ENCODE measurements at places on chromosomes 6 and 20.

- DNase-seq = no peak
Measured at GRCh38 chr6:163444077-163444476, 29.6 kb downstream of the QKI start.

DNA sequence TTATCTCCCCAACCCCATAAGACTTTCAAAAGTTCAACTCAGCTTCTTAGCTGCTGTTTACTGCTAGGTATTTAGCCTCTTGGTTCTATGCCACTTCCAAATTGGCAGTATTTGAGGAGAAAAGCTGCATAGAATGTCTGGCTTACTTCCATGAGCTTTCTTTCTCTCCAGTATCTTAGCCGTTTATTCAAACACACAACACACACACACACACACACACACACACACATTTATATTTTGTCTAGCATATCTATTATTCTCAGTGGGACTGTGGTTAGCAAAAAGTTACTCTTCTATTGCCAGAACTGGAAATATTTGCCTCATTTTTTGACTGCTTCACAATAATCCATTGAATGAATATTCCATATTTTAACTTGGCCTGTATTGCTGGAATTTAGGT lies 634.2 kb upstream of the IMPG1 start:
- DNase-seq = no peak

DNA sequence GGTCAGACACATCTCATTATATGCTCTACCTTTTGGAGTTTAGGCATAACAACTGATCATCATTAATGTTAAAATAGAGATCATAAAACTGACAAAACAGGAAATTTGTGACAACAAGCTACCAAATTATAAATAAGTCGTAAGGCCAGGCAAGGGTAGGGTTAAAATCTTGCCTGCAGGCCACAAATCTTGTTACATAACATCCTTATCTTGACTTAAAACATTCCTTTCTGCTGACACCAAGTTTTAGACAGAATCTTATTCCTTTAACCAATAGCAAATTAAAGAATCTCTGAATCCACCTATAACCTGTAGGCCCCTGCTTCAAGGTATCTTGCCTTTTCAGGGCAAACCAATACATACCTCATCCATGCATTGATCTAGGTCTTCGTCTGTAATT lies 32.5 kb upstream of the NKAIN2 start:
- DNase-seq = no peak

- DNase-seq = no peak
Measured at GRCh38 chr6:15536198-15536955, 126.5 kb downstream of the DTNBP1 start.

DNA sequence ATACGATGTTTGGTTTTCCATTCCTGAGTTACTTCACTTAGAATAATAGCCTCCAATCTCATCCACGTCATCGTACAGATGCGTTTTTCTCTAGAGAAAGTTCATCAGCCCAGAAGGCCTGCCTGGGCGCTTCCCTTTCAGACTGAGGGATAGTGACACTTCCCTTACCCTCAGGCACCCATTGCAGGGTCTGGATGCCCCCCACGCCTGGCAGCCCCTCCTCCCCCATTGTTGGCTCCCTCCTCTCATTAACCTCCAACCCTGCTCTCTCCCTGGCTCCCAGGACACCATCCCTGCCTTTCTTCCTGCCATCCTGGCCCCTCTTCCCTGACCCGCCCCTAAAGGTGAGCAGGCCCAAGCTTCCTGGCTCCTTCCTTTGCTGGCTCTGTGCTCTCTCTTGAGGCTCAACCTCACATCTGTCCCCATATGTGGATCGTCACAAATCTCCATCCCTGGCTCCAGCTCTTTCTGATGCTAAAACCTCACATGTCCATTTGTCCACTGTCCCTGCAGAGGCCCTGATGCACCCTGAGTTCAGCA lies 145.2 kb downstream of the SYCP2 start:
- DNase-seq = no peak

DNA sequence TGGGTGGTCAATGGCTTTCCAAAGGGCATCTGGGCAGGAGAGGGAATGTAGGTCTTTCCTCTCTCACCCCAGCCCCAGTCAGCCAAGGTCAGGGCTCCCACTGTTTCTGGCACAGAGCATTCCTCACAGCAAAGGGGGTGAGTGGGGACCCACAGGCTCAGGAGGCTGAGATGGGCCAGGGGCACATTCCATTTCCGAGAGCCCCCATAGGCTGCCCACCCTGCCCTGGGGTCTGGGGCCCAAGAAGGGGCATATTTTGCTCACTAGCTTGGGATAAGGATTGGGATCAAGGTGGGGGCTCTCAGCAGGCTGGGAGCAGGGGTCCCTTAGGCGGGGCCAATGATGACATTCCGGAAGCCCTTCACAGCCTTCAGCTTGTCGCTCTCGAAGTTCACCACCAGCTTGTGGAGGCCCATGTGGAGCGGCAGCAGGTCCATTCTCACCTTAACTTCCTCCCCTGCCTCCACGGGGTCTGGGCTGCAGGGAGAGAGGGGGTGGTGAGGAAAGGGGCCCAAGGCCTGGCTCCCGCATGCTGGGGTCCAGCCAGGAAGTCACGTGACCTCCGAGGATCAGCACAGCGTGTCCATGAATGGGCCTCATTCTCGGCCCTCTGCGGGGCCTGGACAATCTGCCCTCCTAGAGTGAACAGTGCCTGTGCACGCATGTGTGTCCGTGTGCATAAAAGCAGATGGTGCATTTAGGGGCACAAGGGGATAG lies 35.0 kb downstream of the TGM2 start:
- DNase-seq = no peak

GRCh38 chr6:120852293-120852849 lies 481.9 kb downstream of the TBC1D32 start:
- DNase-seq = no peak

GRCh38 chr20:34938466-34939163 lies 17.0 kb downstream of the GSS start:
- no peak for DNase-seq

DNA sequence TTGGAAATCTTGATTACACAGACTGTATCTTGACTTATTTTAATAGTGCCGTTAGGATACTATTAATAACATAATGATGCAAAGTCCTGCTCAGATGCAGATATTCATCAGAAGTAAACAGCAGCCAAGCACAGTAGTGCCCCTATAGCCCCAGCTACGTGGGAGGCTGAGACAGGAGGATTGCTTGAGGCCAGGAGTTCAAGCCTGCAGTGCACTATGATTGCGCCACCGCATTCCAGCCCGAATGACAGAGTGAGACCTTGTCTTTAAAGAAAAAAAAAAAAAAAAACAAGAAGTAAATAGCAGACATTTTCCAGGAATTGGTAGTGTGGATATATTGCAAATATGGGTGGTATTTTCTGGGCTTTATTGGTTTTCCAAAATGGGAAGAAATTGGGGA lies 61.8 kb downstream of the TULP4 start:
- no peak for DNase-seq

DNA sequence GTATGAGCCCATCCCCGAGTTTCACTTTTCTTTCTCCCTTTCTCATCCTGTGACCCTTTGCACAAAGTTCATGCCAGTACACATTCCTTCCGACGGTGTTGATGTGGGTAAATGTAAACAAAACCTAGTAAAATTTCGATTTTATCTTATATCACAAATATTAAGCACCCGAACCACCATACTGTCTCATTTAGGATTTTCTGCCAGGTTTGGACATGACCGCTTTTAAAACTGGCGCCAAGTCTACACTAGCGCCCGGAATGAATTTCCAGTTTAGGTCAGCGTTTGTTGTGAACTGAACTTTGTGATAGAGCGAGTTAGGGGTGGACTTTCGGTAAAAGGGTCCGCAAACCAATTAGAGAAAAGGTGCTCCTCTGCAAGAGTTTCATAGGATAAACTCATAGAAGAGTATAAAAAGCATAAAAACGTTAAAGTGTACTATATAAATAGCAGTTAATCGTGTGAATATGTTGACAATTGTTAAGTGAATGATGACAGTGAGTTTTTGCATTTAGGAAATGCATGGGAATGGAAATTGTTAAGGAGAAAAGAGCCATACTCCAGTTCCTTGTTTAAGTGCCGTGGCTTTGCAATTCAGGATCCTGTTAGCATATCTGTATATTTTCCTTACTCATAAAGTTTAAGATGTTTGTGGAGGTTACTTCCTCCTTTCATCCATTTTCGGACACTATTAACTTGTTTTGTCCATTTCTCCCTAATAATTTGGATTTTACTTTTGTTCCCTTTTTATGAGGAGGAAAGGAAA lies 937 bp downstream of the AKAP7 start:
- no peak for DNase-seq

- no peak for DNase-seq
Measured at GRCh38 chr20:57439432-57439831, 48.2 kb downstream of the RBM38 start.

DNA sequence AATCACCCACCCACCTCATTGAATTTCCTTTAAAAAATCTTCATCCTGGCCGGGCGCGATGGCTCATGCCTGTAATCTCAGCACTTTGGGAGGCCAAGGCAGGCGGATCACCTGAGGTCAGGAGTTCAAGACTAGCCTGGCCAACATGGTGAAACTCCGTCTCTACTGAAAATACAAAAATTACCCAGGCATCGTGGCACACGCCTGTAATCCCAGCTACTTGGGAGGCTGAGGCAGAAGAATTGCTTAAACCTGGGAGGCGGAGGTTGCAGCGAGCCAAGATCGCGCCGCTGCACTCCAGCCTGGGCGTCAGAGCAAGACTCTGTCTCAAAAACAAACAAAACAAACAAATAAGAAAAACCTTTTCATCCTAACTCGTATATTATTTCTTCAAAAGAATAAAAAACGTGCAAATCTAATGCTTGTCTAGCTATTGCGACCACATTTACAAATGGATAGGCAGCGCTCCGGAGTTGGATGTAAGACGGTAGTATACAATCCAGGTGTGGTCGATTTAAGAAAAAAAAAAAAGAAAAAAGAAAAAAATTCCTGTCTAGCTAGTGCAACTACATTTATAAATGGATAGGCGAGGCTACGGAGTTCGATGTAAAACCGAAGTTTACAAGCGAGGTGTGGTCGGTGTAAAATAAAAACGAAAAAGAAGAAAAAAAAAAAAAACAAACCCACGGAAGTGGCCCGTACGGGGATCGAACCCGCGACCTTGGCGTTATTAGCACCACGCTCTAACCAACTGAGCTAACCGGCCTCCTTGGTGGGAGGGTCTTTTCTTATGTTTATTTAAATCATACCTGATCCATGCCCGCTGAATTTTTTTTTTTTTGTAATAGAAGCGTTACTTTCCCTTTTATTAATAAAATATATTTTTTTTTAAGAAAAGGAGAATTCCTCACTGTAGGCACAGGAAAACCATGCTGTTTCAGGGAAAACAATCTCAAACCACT lies 70.7 kb upstream of the PRSS16 start:
- DNase-seq = peak; percentile 53

- peak; percentile 23 for DNase-seq
Measured at GRCh38 chr20:63017826-63018411, 11.2 kb upstream of the BHLHE23 start.

All from glutamatergic neuron (in vitro differentiated cells).